ENCODE measurements at places on chromosomes 2 and 18. TPM values are rescaled to one million over a fixed set of nuclear protein-coding genes. Genes with fewer than 3 reads are reported as not detected.
A peak's percentile ranks its signal among the peaks of the same experiment; 100 is the strongest.

- DNase-seq: peak; percentile 88
Measured at GRCh38 chr2:127025359-127026166, 81.4 kb downstream of the BIN1 start.

- DNase-seq: no peak
Measured at GRCh38 chr18:53909668-53910067, 314.8 kb downstream of the MBD2 start.

GRCh38 chr2:180761224-180761623 is 219.2 kb upstream of the UBE2E3 start:
- DNase-seq: no peak

The ZEB2 gene
- total RNA-seq: 136 TPM

Measured in umbilical cord (tissue), 2 donors.